ENCODE measurements at places on chromosomes 16 and 17.
A peak's percentile ranks its signal among the peaks of the same experiment; 100 is the strongest.

DNA sequence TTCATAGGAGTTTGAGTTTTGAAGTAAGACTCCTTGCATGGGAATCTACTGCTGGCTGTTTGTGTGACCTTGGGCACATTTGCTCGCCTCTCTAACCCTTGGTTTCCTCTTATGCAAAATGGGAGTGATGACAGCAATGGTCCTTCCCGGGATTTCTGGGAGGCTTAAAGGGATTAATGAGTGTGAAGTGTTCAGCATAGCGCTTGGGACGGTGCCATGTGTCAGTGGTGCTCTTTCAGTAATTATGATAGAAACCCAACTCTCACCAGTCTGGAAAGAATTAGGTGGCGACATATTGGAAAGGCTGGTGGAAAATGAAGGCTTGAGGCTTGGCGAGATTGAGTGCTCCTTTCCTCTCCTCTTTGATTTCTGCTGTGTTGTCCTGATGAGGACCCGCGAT lies 429.2 kb upstream of the EEF2KMT start:
- no peak for DNase-seq

DNA sequence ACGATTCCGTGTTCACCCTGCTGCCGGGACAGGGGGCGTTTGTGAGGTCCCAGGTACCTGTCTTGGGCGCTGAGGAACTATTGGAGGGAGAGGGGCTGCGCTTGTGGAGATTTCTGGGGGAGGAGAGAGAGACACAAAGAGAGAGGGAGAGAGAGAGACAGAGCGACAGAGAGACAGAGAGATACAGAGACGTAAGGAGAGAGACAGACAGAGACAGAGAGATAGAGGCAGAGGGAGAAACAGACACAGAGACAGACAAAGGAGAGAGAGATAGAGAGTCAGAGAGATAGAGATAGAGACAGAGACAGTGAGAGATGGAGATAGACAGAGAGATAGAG lies 24.5 kb upstream of the ITGAX start:
- DNase-seq: no peak

DNA sequence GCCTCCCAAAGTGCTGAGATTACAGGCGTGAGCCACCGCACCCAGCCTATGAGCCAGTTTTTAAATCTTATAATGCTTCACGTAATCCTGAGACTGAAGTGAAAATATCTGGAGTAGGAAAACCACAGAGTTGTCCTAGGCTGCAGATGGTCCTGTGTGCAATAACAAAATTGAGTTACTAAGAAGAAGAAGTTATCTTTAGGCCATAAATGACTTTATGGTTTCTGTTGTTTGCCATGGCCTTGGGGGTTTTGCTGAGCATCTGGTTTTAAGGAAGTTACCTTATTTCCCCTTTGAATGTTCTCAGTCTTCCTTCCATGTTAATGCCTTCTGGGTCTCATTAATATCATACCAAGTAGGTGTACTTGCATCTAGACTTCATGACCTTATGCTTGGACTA lies 16.5 kb downstream of the NMT1 start:
- DNase-seq: no peak

GRCh38 chr16:64731891-64732290 lies 390.0 kb downstream of the CDH11 start:
- no peak for DNase-seq

- DNase-seq: no peak
These were observed 1.8 kb upstream of the VPS4A start for GRCh38 chr16:69309316-69309715.

- DNase-seq: no peak
These were observed 89.1 kb downstream of the TBC1D16 start for GRCh38 chr17:79946352-79947231.

DNA sequence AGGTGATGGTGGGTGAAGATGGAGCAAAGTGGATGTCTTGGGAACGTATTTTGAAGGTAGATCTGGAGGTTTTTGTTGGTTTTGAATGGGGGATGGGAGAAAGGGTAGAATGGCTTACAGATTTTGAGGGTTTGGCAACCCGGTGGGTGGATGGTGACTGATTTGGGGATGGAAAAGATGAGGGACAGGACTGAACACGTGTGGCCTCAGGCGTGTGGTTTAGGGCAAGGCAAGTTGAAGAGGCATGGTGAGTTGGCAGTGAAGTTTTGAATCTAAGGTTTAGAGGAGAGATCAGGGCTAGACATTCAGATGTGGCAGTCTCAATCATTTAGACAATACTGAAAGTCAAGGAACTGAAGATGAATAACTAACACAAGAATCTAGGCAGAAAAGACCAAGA lies 5.0 kb upstream of the DCTPP1 start:
- DNase-seq: no peak

DNA sequence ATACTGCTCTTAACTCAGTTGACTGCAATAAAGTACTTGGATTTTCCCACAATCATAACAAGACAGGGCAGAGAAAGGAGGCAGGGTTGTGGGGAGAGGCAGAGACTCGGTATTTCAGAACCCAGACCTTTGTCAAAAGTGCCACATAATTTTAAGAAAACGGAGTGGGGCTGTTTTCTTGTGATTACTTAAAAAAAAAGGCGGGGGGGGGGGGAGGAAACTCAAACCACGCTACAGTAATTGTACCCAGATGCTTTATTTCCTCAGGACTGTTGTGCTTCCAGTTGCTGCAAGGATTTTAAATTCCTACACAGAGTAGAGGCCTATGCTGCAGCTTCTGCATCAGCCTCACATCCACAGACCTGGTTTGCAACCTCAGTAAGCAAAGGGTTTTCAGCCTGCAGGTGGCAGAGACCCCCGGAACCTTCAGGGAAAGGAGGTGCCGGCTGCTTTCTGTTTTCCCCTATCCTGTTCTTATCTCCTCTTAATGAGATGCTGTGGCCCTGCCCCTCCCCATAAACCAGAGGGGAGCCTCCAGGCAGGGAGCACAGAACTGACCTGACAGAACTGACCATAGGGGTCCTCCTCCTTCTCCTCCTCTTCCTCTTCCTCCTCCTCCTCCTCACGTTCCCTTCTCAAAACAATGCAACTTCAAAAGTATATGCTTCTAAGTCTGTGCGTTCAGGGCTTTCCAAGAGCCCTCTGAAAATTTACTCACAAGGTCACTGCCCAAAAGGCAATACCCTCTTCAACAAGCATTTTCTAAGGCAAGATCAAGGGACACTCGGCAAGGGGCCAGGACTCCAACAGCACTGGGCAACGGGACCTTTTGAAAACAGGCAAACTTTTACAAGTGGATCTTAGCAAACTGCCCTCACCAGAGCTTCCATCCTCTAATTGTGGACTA lies 7.5 kb downstream of the AXIN2 start:
- DNase-seq: no peak

DNA sequence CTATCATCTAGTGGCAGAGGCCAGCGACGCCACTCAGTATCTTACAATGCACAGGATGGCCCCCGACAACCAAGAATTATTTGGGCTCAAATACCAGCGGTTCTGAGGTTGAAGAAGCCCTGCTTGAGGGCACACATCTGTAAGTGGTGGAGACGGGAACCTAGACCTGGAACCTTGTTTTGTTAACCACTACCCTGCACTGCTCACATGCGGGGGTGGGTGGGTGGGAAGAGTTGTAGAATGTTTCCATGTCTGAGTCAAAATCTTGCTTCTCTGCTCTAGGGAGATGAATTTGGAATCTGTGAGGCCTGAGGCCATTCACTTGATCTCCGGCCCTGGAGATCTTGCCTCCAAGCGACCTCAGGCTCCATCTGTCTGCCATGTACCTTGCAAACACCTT lies 44.1 kb downstream of the ABCC1 start:
- DNase-seq: no peak

GRCh38 chr17:3771140-3771539 lies 29.8 kb downstream of the ITGAE start:
- no peak for DNase-seq

DNA sequence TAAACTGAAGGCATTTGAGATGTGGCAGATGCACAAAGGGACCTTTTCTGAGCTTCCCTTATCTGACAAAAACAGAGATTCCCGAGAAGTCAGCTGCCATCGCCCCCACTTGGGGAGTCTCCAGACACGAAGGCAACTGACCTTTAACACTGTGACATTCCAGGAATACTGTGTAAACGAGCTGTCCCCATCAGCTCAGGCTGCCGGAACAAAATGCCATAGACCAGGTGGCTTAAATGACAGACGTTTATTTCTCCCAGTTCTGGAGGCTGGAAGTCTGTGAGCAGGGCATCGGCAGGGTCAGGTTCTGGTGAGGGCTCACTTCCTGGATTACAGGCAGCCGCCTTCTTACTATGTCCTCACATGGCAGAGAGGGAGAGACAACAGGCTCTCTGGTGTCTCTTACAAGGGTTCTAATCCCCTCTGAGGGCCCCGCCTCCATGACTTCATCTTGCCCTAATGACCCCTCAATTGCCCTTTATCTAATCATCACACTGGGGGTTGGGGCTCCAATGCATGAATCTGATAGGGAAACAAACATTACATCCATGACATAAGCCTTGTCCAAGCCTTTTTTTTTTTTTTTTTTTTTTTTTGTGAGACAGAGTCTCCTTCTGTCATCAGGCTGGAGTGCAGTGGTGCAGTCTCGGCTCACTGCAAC lies 178.5 kb upstream of the RPL38 start:
- no peak for DNase-seq

DNA sequence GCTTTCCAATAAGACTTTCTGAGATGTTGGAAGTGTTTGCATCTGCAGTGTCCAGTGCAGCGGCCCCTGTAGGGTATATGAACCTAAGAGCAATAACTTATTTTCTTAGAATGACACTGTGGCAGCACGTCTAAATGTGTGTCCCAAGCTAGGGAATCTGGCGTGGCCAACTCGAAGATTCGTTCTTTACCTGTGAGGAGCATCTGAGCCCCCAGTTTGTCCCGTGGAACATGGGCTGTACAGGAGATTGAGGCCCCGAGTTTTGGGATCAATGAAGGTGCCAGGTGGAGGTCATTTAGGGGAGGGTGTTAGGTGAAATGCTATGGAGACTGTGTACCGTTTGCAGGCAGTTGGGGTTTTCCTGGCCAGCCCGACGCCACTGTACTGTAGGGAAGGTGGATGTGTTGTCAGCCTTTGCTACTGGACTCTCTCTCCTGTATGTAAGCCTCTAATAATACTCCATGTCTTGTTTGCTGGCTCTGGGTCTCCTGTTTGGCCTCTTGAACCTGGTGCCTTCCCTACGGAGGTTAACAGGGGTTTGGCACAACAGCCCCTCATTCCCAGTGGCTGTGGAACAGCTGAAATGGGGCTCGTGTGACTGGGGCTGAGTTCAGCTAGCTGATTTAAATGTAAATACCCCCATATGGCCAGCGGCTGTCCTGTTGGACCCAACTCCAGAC lies 45.5 kb upstream of the SDK2 start:
- DNase-seq: no peak

DNA sequence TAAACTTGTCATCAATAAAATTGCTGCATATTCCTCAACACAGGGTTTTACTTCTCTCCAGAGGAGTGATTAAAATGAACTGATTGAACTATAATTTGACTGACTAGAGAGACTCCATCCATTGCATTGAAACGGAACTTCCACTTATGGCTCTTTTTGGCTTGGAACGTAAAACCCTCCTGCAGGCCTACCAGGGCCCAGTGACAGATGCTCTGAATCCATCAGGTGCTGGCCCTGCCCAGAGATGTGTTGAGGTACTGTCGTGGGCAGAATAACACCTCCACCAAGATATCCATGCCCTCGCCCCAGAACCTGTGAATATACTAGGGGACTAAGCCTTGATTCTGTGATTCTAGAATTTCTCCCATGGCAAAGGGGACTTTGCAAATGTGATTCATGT lies 45.4 kb downstream of the CBLN1 start:
- no peak for DNase-seq

- DNase-seq: no peak
These were observed 4.4 kb downstream of the CD300E start for GRCh38 chr17:74619077-74619673.

GRCh38 chr17:27569257-27569722 lies 61.7 kb upstream of the LGALS9 start:
- peak; percentile 67 for DNase-seq

GRCh38 chr17:21245639-21246084 lies 7.5 kb downstream of the NATD1 start:
- DNase-seq: no peak

- no peak for DNase-seq
These were observed 49.2 kb upstream of the EMP2 start for GRCh38 chr16:10629592-10629963.

- DNase-seq: no peak
These were observed 4.9 kb downstream of the SDK2 start for GRCh38 chr17:73639322-73639721.

DNA sequence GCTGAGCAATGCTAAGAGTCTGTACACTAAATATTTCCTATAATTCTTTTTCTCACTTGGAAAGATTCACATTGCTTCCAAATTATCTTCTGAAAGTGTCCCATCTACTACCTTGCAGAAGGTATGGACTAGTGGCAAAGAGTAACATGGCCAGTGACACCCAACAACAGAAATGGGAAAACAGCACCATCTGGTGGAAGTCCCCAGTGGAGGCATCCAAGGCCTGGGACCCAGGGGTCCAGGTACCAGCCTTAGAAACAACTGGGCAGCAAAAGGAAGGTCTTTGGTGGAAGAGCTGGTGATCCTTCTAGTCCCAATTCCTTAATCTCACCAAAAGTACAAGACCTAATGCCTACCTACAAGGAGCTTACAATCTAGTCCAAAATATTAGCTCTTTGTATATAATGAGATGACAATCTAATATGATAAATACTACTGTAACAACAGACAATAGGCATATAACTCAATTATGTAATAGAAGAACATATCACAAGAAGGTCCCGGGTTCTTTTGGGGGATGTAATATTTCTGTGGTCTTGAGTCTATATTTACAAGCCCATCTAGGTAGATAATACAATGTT lies 55.3 kb downstream of the SKAP1 start:
- DNase-seq: peak; percentile 51

- DNase-seq: no peak
These were observed 20.8 kb downstream of the SNX11 start for GRCh38 chr17:48128400-48128799.

GRCh38 chr17:29726715-29727252 lies 104.1 kb upstream of the CORO6 start:
- DNase-seq: no peak

GRCh38 chr17:20121359-20122253 lies 112.4 kb downstream of the SPECC1 start:
- peak; percentile 70 for DNase-seq

- DNase-seq: no peak
These were observed 24.5 kb downstream of the SMPD3 start for GRCh38 chr16:68423771-68424170.

- no peak for DNase-seq
These were observed 222.9 kb upstream of the ASIC2 start for GRCh38 chr17:33515974-33516373.

DNA sequence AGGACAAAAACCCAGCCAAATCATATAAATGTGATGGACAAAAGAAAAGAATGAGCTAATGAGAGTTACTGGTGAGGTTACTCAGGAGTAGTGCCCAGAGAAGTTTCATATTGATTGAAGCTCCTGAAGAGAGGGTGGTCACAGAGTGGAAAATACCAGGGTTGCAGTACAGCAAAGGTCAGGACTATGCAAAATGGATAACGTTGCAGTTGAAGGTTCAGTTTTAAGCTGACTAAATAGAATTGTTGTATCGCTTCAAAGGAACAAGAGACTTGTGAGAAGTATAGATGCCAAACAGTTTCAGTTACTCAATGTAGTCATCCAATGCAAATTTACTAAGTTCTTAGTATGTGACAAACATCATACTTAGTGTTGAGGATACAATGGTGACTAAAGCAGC lies 47.1 kb downstream of the ABCA8 start:
- no peak for DNase-seq

- DNase-seq: no peak
These were observed 34.1 kb downstream of the HIC1 start for GRCh38 chr17:2089021-2089422.
